GM12892 (cell line): ENCODE measurements at places on chromosomes 2 and 18.

GRCh38 chr2:160931531-160931930 lies 228.7 kb upstream of the TANK start:
- DNase-seq, result no peak

- no peak for DNase-seq
Measured at GRCh38 chr18:56267334-56267733, 371.1 kb downstream of the TXNL1 start.

DNA sequence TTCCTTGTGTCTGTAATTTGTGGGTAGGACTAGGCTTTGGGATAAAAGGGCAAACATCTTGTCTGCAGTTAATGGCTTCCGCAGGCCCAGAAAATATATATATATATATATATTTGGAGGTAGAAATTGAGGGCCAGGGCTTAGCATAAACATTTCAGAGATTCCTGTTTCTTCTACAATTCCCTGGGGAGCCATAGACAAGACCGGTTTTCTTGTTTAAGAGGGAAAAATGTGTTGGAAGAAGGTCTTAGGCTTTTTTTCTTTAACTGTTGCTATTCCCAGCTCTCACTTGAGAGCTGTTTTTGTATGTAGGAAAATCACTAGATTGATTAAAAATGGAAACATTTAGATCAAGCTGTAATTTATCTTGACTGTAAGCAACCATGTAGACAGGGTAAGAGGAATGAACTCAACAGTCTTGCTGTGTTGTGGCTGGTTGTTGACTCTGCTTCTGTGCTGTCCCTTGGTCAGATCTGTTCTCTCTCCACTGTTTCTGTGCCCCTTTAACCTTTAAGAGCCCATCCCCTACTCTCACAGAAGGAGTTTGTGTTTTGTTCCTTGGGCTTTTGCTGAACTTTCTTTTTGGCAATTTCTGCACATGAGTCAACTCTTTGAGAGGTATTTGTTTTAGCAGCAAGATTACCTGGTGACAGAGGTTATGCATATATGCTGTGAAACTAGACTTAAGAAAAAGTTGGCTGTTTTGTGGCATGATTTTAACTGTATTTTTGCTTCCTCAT lies 58.3 kb downstream of the EFEMP1 start:
- DNase-seq, result no peak

DNA sequence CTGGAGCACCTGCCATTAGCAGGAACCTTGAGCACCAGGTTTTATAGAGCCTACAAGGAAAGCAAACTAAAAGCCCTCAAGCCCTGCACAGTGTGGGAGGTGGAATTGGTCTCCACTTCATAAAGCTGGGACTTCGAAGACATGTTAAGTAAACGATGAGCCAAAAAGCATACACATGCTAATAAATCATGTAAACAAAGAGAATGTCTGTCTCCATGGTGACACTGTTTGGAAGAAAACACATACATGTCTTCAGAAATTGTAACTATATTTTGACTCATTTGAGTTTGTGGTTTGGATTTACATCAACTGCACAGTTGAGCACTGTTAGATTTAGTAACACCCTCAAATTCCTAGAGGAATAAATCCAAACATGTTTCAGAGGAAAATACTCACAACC lies 978.5 kb upstream of the LRRTM1 start:
- no peak for DNase-seq

GRCh38 chr2:133711201-133711600 lies 142.9 kb upstream of the NCKAP5 start:
- DNase-seq, result no peak

- no peak for DNase-seq
Measured at GRCh38 chr2:199259671-199260070, 198.1 kb downstream of the SATB2 start.

GRCh38 chr2:37800176-37800858 lies 124.8 kb upstream of the RMDN2 start:
- no peak for DNase-seq

DNA sequence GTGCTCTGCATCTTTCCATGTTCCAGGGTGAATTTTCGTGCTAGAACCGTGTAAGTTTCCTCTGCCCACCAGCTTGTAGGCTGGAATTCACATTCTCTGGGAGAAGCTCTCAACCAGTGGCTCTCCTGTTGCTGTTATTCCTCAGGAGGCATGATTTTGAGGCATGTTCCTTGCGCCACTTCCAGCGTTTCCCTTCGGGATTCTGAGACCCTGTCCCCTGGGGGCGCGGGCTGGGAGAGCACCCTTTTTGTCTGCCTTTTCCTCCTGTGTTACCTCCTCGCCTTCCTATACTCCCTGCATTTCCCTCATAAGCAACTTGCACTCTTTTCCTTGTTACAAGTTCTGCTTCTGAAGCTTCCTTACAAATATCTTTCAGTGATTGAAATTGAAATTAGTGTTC lies 156.4 kb downstream of the PTPRM start:
- no peak for DNase-seq

DNA sequence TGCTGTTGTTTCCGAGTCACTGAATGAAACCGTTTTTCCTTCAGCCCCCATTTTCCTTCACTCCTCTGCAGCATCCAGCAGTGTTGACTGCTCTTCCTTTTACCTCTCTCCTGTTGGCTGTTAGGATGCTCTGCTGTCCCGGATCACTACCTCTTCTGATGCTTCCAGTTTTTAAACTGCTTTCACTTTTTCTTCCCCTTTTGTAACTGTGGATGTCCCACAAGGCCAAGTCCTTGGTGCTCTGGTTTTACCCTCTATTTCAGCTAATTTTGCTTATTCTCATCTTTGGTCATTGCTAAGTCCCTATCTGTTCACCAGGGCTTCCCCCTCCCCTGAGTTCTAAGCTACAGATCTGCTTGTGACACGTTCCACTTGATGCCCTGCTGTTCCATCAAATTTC lies 39.4 kb upstream of the MAP4K3 start:
- no peak for DNase-seq

DNA sequence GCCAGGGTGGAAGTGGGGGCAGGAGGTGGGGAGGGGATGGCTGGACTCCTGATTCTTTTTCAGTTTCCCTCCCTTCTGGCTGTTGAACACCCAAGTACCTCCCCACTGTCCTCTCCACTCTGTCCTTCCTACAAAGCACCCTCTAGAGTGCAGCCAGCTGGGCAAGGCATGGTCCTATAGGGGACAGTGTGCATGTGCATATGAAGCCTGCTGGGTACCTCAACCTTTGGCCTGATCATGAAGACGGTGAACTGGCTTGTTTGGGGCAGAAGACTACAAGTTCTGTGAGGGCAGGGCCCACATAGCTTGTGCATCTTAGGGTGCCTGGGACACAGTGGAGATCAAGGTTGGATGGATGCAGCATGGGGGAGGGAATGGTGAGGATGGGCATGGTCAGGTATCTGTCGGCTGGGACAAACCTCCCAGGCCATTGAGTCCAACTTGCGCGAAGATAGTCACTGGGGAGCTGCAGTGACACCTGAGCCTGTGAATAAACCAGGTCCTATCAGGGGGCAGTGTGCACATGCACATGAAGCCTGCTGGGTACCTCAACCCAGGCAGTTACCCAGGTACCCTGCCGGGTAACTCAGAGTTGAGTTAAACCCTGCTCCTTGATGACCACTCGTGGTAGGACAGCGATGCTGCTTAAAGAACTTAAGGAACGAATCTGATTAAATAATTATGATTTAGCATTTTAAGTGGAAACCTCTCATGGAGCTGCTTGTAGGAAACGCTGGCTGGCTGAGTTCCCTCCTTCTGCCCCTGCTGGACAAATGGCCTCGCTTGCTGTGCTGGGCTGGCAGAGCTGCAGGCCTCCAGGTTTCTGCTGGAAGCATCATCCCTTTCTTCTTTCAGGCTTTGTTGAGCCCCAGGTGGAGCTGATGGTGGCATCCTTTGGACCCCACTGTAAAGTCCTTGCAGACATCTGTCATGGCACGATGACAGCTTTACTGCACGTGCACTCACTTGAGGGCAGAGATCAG lies 84.0 kb downstream of the POLR1A start:
- DNase-seq, result no peak

GRCh38 chr2:156134887-156135286 lies 197.6 kb downstream of the NR4A2 start:
- no peak for DNase-seq

GRCh38 chr2:97808816-97809215 lies 95.4 kb downstream of the ZAP70 start:
- no peak for DNase-seq

- no peak for DNase-seq
Measured at GRCh38 chr2:115807276-115807675, 1364.8 kb downstream of the DPP10 start.

DNA sequence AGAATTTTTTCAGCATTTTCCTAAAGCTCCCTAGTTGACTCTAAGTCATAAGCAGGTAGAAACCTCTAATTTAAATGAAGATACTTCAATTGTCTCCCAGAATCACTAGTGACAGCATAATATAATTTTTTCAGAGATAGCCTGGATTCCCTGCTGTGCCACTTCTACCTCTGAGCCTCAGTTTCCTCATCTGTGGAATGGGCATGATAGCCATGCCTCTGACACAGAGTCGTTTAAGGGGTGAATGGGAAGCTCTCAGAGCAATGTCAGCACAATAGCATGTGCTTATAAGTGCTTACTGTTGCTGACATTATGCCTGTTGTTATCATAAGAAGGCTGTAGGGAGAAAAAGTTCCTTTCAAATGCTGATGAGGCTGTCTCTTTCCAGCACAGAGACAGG lies 48.0 kb downstream of the SFXN5 start:
- DNase-seq, result no peak

- no peak for DNase-seq
Measured at GRCh38 chr2:74872389-74872836, 38.5 kb downstream of the HK2 start.

GRCh38 chr2:137180012-137180411 lies 414.7 kb downstream of the THSD7B start:
- no peak for DNase-seq

DNA sequence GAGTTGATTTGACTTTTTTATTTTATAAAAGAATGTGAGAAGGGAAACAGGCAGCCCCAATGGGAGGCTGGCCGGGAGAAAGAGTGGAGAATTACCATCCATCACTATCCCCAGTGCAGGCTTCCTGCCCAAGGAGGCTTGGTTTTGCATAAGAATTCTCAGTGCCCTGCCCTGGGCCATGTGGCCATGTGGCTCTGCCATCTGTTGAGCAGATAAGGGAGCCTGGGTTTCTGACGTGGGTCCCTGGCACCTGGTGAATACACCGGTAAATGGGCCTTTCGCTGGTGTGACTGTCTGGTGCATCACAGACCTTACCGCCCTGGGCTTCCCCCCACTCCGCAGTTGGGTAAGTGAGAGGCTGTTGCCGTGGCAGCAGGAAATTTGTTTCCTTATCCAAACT lies 54.5 kb upstream of the TMEM163 start:
- no peak for DNase-seq

DNA sequence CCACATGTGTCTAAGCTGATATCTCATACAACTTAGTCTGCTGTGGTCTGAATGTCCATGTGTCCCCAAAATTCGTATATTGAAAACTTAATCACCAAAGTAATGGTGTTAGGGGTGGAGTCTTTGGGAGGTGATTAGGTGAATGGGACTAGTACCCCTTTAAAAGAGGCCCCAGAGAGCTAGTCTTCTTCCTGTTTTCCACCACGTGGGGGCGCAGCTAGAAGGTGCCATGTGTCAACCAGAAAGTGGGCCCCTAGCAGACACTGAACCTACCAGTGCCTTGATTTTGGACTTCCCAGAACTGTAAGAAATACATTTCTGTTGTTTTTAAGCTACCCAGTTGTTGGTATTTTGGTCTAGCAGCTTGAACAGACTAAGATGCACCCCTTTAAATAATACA lies 86.6 kb downstream of the ASB1 start:
- DNase-seq, result no peak

GRCh38 chr18:63320975-63321265 lies 1.4 kb upstream of the BCL2 start:
- no peak for DNase-seq

- DNase-seq, result no peak
Measured at GRCh38 chr2:20203521-20204225, 21.3 kb downstream of the SDC1 start.

- no peak for DNase-seq
Measured at GRCh38 chr2:10923965-10924364, 12.2 kb downstream of the KCNF1 start.

GRCh38 chr18:61335684-61336555 lies 2.7 kb downstream of the CDH20 start:
- DNase-seq, result no peak

- no peak for DNase-seq
Measured at GRCh38 chr18:51054764-51055163, 24.8 kb downstream of the SMAD4 start.

DNA sequence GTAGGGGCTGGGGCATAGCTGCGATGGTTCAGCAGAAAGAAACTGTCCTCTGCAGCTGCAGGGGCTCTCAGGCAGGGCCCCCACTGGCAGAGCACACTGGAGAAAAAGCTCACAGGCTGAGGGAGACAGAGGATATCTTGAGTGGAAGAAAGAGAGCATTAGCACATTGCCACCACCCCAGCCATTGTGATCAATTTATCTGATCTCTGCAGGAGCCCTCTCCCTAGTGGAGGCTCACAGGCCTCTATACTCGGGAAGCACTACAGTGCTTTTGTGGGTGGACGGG lies 801 bp upstream of the SFTPB start:
- no peak for DNase-seq

DNA sequence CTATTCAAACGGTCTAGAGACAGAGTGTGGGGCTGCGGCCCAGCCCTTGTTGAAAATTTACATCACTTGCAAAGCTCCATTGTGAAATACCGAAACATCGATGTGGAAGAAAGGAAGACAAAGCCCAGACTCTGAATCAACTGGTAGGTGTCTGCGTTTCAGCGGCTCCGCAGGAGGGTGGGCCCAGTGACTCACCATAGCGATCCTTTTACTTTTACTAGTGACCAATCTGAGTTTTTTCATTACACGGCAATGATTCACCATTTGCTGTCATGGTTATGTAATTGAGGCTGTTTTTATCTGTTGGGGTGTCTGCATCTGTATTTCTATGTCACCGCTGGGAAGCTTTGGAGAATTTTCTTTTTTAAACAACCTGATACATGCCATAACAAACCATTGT lies 66.6 kb upstream of the ODC1 start:
- DNase-seq, result no peak

- no peak for DNase-seq
Measured at GRCh38 chr18:61553045-61553659, 219.9 kb downstream of the CDH20 start.

- DNase-seq, result no peak
Measured at GRCh38 chr2:223760838-223761502, 76.4 kb downstream of the AP1S3 start.
